ENCODE measurements at places on chromosomes 5 and 9.
A peak's percentile ranks its signal among the peaks of the same experiment; 100 is the strongest.

DNA sequence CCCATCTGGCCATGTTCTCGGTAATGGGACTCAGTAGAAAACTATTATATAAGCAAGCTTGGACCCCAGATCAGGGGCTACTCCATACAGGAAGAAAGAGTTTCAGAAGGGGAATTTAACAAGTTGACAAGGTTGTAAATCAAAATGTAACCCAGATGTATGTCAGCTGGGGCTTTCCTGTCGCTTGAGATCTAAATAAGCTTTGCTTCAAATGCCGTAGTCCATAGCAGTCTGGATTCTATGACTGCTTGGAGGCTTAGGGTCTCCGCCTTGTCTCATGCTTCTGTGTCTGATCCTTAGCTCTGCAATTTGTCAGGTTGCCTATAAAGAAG lies 70.4 kb downstream of the TEX10 start:
- DNase-seq, result no peak

GRCh38 chr5:176151281-176151680 lies 86.9 kb upstream of the SIMC1 start:
- DNase-seq, result peak; percentile 25

DNA sequence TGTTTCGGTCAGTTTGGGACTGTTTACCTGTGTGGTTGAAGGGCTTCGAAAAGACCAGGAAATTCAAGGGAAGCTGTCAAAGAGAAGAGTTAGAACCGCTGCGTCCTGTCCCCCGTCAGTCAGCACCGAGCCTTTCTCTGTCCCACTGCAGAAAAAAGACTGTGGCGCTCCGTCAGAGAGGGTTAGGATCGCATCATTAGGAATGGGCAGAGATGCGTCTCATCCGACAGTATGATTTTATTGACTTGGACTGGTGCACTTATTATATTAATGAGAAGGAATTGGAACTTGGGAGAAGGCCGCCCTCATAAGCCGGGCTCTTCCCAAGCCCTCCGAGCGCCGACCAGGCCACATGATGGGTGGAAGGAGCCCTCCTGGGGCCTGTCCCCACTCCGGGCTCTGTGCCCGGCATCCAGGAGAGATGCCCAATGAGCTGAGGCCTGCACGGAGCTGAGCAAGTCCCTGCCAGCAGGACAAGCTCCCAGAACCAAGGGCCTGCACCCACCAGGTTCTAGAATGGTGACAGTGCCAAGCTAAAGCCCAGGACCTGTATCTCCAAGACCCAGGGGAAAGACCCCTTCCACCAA lies 71.5 kb downstream of the NEK6 start:
- no peak for DNase-seq

DNA sequence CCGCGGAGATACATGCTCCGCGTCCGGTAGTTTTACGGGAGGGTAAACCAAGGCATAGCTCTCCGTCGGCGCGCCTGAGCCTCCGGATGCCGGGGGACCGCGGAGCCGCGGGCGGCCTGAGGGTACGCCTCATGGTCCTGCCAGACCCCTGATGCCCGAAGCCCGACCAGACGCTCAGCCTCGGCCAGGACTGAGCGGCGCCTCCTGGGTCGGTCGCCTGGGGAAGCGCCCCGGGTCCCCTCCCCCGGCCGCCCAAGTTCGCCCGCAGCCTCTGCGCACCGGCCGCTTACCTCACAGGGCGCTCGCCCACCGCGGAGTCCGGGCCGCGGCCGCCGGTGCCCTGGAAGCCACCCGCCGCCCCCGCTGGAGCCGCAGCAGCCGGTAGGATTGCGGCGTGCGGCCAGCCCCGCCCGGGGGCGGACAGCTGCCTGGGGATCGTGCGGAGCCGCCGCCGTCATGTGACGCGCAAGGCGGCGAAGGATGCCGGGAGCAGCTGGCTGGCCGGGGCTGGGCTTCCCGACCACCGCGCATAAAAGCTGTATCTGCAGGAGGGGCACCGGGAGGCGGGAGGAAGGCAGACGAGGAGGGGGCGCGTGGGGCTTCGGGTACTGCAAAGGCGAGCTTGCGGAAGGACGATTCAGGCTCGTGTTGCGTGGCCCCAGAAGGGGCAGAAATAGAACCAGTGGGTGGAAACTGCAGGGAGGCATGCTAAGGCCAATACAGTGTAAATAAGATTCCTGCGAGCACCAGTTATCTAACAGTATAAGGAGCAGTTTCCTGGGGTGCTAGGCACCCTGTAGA lies at the start of gene FBXO10:
TSS of gene FBXO10 (minus strand) at position 460 of the 801 bp plus-strand sequence. CDS start 34,612 bp downstream, outside the sequence.
- DNase-seq, result peak; percentile 90

GRCh38 chr9:33157960-33158842 lies 8.9 kb downstream of the B4GALT1 start:
- peak; percentile 42 for DNase-seq

DNA sequence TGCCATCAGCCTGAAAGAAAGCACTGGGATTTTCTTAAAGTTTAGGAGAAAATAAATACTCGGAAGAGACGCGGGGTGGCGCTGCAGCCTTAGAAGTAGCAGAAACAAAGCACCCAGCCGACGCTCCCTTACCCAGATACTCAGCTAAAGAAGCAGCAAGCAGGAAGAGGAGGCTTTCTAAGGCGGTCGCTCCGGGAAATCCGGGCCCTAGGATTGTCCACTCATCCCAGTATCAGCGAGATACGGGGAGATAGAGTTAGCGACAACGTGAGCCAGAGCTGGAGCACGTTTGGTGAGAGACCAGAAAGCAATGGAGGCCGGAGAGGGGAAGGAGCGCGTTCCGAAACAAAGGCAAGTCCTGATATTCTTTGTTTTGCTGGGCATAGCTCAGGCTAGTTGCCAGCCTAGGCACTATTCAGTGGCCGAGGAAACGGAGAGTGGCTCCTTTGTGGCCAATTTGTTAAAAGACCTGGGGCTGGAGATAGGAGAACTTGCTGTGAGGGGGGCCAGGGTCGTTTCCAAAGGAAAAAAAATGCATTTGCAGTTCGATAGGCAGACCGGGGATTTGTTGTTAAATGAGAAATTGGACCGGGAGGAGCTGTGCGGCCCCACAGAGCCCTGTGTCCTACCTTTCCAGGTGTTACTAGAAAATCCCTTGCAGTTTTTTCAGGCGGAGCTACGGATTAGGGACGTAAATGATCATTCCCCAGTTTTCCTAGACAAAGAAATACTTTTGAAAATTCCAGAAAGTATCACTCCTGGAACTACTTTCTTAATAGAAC lies at the start of gene PCDHB2:
TSS of gene PCDHB2 (plus strand) at position 135 of the 782 bp plus-strand sequence. CDS start at position 311, 176 bp downstream.
- DNase-seq, result peak; percentile 44

DNA sequence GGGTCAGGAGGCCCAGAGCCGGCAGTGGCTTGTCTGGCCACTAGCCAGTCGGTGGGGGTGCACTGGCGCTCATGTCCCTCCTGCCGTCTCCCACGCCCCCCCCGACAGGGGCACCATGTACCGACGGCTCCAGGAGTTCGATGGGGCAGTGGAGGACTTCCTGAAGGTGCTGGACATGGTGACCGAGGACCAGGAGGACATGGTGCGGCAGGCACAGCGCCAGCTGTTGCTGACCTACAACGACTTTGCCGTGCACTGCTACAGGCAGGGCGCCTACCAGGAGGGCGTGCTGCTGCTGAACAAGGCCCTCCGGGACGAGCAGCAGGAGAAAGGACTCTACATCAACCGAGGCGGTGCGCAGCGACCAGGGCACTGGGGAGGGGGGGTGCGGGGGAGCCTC lies 8.1 kb downstream of the TTC16 start:
- DNase-seq, result no peak

DNA sequence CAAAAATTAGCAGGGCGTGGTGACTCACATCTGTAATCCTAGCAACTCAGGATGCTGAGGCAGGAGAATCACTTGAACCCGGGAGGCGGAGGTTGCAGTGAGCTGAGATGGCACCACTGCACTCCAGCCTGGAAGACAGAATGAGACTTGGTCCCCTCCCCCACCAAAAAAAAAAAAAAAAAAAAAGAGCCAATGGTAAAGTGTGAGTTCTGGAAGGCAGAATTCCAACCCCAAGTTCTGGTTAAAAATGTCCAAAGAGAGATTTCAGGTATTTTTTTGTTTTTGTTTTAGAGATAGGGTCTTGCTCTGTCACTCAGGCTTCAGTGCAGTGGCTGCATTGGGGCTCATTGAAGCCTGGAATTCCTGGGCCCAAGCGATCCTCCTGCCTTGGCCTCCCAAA lies 1.6 kb upstream of the SET start:
- no peak for DNase-seq

- peak; percentile 62 for DNase-seq
Observed at GRCh38 chr5:82222597-82223574, 55.3 kb downstream of the RPS23 start.

- no peak for DNase-seq
Observed at GRCh38 chr5:54484219-54484894, 28.9 kb downstream of the HSPB3 start.

DNA sequence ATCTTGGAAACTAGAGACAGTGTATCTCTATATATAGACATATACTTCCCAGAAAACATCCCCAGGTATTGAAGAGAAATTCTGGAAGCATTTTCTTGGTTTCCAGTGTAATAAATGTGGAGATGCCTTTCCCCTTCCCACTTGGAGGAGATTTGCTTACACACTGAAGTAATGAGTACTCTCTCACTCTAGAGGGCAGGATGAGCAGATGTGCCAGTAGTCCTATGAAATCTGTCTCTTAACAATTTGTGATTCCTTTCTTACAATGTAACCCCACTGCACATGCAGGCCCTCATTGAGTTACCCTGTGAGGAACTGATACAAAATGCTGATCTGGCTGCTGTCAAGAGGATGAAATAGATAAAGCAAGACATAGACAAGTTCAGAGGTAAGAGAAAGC lies 567.2 kb downstream of the SLCO4C1 start:
- DNase-seq, result no peak
